ENCODE measurements at places on chromosomes 2 and 18. TPM values are rescaled to one million over a fixed set of nuclear protein-coding genes. Genes with fewer than 3 reads are reported as not detected.

Gene LIPG
- 1.8 TPM for total RNA-seq

Gene GPN1
- total RNA-seq = 40.4 TPM

Gene THUMPD2
- 18.1 TPM for total RNA-seq

Gene OBSL1
- total RNA-seq = 26.6 TPM

Gene SULT1C4
- total RNA-seq = not detected

Gene SERPINB12
- not detected for total RNA-seq

Gene CBLN2
- total RNA-seq = not detected

Gene MRO
- not detected for total RNA-seq

Gene GAL3ST2
- total RNA-seq = 0.31 TPM

Gene HJURP
- 46.4 TPM for total RNA-seq

Gene C2orf15
- 0.16 TPM for total RNA-seq

Gene ALK
- not detected for total RNA-seq

Gene OTOF
- 0.07 TPM for total RNA-seq

Gene ATIC
- total RNA-seq = 308 TPM

GRCh38 chr2:44328750-44329149, 32.5 kb downstream of the PREPL start:
- no peak overlapping the region for H3K27ac ChIP-seq

GRCh38 chr18:76405280-76405679, 89.8 kb downstream of the ZNF516 start:
- H3K4me3 ChIP-seq = no peak overlapping the region
- no peaks in the 10 kb centered on the region for H3K36me3 ChIP-seq
- H3K4me1 ChIP-seq = no peaks in the 10 kb centered on the region
- H3K27ac ChIP-seq = no peak overlapping the region
- no peak for DNase-seq
- peaks cover 7% of the 10 kb centered on the region for H3K27me3 ChIP-seq

- H3K4me3 ChIP-seq = no peak overlapping the region
- no peaks in the 10 kb centered on the region for H3K4me1 ChIP-seq
- no peaks in the 10 kb centered on the region for H3K36me3 ChIP-seq
Observed at GRCh38 chr2:203951366-203951902, 14.9 kb downstream of the ICOS start.

- no peak overlapping the region for H3K4me3 ChIP-seq
- no peaks in the 10 kb centered on the region for H3K4me1 ChIP-seq
- H3K27ac ChIP-seq = no peak overlapping the region
- DNase-seq = no peak
- H3K36me3 ChIP-seq = no peaks in the 10 kb centered on the region
- H3K27me3 ChIP-seq = no peaks in the 10 kb centered on the region
Observed at GRCh38 chr2:168658706-168659105, 143.7 kb upstream of the NOSTRIN start.

- H3K36me3 ChIP-seq = no peaks in the 10 kb centered on the region
- H3K27me3 ChIP-seq = no peaks in the 10 kb centered on the region
- peaks cover 11% of the 10 kb centered on the region for H3K4me1 ChIP-seq
- H3K27ac ChIP-seq = no peak overlapping the region
Observed at GRCh38 chr2:121018136-121019061, 266.6 kb downstream of the TFCP2L1 start.

DNA sequence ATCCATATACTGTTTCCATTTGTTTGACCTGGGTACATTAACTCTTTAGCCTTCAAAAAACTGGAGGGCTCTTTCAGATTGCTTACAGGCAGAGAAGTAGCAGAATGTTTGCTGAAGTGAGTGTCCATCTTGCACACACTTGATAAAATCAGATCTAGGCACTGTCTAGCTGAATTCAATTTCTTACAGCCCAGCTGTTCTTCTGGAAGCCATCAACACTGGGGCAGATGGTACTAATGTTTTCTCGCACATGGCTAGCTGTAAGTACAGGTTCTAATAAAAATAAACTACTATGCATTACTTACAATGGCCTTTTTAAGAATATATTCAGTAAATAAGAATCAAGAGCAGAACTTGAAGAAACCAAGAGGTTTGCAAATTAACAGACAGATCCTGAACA, 175.9 kb downstream of the NBAS start:
- H3K4me3 ChIP-seq = no peak overlapping the region
- no peaks in the 10 kb centered on the region for H3K4me1 ChIP-seq
- H3K36me3 ChIP-seq = peaks cover 57% of the 10 kb centered on the region
- no peak overlapping the region for H3K27ac ChIP-seq
- DNase-seq = no peak

- no peak for DNase-seq
- no peaks in the 10 kb centered on the region for H3K27me3 ChIP-seq
- H3K27ac ChIP-seq = no peak overlapping the region
- H3K4me1 ChIP-seq = peaks cover 21% of the 10 kb centered on the region
- H3K36me3 ChIP-seq = no peaks in the 10 kb centered on the region
Observed at GRCh38 chr2:62736899-62737559, 31.5 kb downstream of the EHBP1 start.

- H3K36me3 ChIP-seq = peaks cover 7% of the 10 kb centered on the region
- H3K4me3 ChIP-seq = no peak overlapping the region
- no peak for DNase-seq
- H3K4me1 ChIP-seq = no peaks in the 10 kb centered on the region
Observed at GRCh38 chr18:76943542-76944339, 121.4 kb downstream of the ZNF236 start.

- H3K27ac ChIP-seq = no peak overlapping the region
- peaks cover 9% of the 10 kb centered on the region for H3K4me1 ChIP-seq
- H3K27me3 ChIP-seq = no peaks in the 10 kb centered on the region
- no peaks in the 10 kb centered on the region for H3K36me3 ChIP-seq
- H3K4me3 ChIP-seq = no peak overlapping the region
Observed at GRCh38 chr2:207775473-207775872, 5.8 kb upstream of the FZD5 start.

DNA sequence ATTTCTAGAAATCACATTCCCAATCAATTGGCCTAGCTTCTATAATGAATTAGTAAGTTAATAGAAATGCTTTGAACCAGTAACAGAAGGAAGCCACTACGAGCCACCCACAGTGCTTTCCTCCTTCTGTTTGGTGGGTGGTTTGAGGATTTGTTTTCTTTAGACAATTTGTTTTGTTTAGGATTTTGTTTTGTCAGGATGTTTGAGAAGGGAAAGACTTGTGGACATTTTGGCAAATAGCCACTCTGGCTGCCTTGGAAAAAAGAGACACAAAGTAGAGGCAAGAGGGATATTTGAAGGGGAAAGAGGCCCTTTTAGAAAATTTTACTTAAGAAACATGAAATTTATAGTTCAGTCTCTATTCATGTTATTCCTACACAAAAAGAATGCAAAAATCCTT, 47.7 kb downstream of the TANK start:
- H3K27ac ChIP-seq = peak overlapping the region; percentile 46
- DNase-seq = no peak
- no peaks in the 10 kb centered on the region for H3K27me3 ChIP-seq
- peaks cover 52% of the 10 kb centered on the region for H3K36me3 ChIP-seq
- H3K4me1 ChIP-seq = peaks cover 9% of the 10 kb centered on the region

DNA sequence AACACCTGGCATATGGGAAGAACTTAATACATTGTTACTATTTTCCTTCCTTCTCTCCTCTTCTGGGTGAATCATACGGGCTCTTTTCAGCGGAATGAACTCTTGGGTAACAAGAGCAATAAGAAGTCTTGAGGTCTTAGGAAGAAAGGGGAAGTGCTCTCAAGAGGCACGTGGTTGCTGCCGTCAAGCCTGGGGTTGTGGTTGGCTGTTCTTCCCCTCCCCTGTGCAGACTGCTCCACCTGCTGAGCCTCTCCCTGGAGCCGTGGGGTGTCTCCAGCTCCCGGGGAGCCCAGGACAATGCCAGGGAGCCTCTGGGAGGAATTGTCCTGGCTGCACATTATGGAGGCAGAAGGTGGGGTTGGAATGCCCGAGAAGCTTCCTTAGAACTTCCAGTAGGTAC, 19.4 kb downstream of the TOGARAM2 start:
- H3K4me3 ChIP-seq = no peak overlapping the region
- no peaks in the 10 kb centered on the region for H3K4me1 ChIP-seq
- H3K27ac ChIP-seq = no peak overlapping the region
- H3K36me3 ChIP-seq = no peaks in the 10 kb centered on the region

DNA sequence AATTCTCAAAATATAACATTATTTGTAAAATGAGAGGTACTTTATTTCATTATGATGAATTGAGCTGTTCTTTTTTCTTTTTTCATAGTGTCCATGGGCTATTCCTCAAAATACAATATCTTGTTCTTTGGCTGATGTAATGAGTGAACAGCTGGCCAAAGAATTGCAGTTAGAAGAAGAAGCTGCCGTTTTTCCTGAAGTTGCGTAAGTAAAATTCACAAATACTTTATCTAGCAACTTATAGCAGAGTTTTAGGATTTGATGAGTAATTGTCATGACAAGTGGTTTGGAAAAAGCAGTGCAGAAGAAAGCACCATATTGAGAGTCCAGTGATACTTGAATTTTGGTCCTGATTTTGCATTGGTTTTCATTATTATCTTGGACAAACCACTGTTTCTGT, 9.8 kb downstream of the RIOK3 start:
- H3K27me3 ChIP-seq = no peaks in the 10 kb centered on the region
- peaks cover 6% of the 10 kb centered on the region for H3K4me1 ChIP-seq
- H3K27ac ChIP-seq = no peak overlapping the region
- DNase-seq = no peak
- H3K4me3 ChIP-seq = no peak overlapping the region
- peaks cover 70% of the 10 kb centered on the region for H3K36me3 ChIP-seq

DNA sequence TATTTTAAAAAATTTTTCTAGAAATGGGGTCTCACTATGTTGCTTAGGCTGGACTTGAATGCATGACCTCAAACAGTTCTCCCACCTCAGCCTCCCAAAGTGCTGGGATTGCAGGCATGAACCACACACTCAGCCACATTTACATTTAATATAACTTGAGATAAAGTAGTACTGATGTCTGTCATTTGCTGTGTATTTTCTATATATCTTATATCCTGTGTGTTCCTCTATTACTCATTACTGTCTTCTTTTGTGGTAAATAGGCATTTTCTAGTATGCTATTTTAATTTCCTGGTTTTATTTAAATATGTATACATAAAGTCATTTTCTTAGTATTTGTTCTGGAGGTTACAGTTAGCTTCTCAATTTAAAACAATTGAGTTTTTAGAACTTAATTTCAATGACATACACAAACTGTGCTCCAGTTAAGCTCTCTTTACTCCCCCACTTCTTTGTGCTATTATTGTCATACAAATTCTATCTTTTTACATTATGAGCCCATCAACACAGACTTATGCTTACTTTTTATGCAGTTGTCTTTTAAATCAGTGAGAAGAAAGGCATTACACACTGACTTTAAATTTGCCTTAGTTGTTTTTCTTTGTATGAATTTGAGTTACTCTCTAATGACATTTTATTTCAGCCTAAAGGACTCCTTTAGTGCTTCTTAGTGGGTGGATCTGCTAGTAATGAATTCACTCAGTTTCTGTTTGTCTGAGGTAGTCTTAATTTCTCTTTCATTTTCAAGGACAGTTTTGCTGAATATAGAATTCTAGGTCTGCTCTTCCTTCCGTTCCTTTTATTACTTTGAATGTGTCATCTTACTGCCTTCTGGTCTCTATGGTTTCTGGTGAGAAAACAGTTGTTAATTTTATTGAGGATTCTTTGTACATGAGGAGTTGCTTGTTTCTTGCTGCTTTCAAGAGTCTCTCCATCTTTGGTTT, 6.2 kb upstream of the INPP4A start:
- H3K27me3 ChIP-seq = no peaks in the 10 kb centered on the region
- H3K36me3 ChIP-seq = no peaks in the 10 kb centered on the region
- no peak overlapping the region for H3K4me3 ChIP-seq
- no peak for DNase-seq
- peaks cover 9% of the 10 kb centered on the region for H3K4me1 ChIP-seq

Measured in K562 (cell line).